ENCODE measurements at places on chromosomes 7 and 10. TPM values are rescaled to one million over a fixed set of nuclear protein-coding genes. Genes with fewer than 3 reads are reported as not detected.

DNA sequence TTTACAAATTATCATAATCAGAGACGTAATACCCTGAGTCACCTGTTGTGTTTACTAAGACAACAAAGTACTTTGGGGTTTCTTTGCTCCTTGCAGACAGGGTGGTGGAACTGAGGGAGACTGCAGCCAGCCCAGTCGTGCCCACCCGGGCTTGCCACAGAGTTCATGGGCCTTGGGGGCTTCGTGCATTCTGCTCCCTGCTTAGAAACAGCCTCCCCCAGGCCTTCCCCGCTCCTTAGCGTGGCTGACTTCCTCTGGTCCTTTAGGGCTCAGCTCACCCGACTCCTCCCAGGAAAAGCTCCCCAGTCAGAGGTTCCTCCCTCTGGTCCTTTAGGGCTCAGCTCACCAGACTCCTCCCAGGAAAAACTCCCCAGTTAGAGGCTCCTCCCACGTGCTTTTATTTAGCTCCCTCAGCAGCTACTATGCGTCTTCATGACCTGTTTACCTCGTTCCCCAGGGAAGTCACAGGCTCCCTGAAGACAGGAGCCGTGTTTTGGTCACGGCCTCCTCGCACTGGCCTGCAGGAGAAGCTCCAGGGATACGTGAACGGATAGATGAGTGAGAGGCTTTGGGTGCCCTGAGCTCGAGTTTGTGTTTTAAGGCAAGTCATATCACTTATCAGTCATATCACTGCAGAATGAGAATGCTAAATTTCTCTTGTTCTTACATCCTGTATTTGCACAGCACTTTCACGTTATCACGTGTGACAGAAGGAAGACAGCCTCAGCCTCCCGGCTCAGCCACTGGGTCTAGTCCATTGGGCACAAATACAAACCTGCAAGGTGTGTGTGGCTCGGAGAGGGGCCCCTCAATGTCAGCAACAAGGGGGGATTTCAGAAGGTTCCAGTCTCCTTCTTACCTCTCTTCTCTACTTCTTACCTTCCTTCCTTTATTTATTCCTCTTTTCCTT is 52.7 kb upstream of the VIPR2 start:
- DNase-seq, result no peak

DNA sequence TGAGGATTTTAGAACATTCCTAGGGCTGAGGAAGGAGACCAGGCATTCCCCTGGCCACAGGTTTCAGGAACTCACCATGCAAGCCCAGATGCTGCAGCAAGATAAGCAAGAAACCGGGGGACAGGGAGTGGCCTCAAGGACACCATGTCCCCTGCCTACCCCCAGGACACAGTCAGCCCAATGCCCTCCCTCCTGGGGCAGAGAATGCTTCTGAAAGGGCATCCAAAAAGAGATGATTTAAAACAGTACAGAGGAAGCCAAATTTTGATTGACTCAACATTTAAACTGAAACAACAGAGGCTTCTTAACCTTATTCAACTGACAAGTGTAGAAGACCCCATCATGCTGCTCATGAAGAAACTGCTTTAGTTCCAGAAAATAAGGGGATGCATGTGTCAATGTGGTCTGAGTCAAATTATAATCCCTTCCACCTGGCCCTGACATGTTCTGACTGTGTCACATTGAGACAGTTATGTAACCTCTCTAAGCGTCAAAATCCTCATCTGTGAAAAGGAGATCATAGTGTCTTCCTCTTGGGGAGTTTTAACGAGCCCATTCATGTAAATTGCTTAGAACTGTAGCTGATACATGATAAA is 60.0 kb downstream of the ICA1 start:
- DNase-seq, result no peak

DNA sequence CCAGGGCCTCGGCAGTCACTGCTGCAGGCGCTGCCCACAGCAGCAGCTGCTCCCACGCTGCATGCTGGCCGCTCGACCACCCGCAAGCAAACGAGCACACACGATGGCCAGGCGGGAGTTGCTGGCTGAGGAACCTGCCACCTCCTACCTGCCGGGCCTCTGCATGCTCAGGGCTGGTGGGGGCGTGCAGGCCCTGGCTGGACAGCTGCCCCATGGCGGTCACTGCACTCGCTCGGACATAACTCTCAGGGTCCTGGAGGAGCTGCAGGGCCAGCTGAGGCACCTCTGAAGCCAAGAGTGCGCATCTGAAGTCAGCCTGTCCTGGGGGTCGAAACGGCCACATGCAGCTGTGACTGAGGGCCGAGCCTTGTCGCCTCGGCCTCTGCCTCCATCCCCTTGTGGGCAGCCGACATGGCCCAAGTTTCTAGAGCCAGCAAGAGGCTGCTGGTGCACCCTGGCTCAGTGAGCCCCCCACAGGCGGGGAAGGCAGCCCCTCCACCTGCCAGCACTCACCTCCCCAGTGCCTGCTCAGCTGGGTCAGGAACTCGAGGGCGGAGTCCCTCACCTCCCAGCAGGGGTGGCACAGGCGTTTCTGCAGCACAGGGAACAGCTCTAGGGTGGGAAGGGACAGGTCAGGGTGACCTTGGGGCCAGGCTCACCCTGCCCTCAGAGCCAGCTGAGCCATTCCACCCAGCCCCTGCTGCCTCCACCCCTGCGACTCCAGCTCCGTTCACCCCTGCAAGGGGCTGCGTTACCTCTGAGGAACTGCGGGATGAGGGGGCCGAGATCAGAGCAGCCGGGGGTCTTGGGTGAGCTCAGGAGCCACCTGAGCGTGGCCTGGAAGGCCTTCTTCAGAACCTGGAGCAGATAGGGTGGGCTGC is 16.1 kb downstream of the BRAT1 start:
- DNase-seq, result no peak

- no peak for DNase-seq
Measured at GRCh38 chr10:100006243-100006886, 3.4 kb downstream of the DNMBP start.

DNA sequence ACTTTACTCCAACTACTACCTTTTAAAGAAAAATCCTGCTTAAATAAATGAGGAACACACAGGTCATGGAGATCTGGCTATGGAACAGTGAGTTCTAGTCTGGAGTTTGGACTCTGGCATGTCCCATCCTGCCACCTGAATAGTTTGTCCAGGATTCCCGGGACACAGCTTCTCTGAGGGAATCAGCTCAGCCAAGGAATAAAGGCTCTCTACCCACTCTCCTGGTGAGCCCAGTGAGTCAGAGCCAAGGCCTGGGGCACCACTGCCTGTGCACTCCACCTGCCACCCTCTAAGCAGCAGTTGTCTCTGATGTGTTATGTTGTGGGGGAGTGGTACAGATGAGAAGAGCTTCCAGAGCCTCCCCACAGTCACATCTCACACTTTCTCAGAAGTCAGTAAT is 113.5 kb downstream of the HTR5A start:
- DNase-seq, result no peak

DNA sequence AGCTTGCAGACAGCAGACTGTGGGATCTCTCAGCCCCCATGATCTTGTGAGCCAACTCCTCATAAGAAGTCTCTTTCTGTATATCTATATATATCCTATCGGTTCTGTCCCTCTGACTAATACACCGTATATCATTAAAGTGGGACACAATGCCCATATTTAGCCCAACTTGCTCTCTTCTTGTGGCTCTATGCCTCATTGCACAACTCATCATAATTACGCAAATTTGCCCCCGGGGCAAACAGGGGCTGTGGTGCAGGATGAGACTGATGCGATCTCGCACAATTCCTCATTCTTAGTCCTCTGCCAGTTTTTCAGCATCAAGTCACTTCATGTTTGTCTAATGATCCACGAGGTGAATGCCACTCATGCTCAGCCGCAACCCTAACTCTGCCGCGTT is 183.2 kb downstream of the PRPF18 start:
- DNase-seq, result no peak

DNA sequence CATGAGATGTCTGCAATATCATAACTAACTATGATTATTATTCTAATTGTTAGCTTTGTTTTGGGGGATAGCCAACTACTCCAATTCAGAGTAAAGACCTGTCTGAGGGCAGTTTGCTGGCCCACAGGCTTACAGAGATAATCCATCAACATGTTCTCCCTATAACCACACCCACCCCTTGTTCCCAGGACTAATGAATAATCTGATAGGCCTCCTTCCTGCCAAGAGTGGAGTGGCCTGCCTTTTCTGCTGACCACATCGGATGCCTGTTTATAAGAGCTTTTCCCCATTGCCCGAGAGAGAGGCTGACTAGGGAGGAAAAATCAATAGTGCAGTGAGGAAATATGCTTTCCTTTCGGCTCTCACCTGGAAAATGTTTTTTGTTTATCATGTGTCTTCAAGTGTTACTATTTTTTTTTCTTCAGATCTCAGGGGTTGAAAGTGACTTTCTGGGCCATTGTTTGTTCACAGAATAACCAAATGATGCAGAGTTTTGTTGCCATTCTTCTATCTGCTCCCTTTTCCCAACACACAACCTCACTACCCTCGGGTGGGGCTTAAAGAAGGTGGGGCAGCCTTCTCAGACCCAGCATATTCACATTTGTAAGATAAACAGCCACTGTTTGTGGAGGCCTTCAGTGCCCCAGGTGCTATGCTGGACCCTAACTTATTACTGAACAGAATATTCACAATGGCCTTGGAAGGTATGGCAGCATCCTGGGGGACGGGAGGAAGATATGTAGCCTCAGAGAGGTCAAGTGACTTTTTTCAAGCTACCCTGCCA is 38.4 kb downstream of the PLPP4 start:
- no peak for DNase-seq

DNA sequence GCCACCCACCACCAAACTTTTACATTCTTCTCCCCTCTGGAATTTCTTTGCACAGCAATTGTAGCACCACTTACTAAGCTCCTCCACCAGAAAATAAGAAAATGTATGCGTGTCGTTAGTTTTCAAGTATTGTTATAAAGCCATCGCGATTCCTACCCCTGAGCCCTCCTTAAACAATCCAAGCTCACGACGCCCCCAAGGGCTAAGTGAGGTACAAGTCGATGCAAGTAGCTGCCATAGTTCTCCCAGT is 1.3 kb downstream of the FRAT2 start:
- no peak for DNase-seq

MYO1G gene
- total RNA-seq, result 1.1 TPM

MEIG1 gene
- total RNA-seq, result not detected

SLC18A2 gene
- total RNA-seq, result 0.06 TPM

Measured in psoas muscle (tissue), 8 donors.